ENCODE measurements at places on chromosomes 3 and 15.

GRCh38 chr3:107193116-107193515 is 184.1 kb upstream of the CCDC54 start:
- DNase-seq: no peak

GRCh38 chr3:186239321-186239720 is 122.7 kb downstream of the DGKG start:
- no peak for DNase-seq

- DNase-seq: no peak
Measured at GRCh38 chr15:68678746-68679145, 100.0 kb downstream of the CORO2B start.

- no peak for DNase-seq
Measured at GRCh38 chr15:39131609-39132008, 449.3 kb upstream of the THBS1 start.

DNA sequence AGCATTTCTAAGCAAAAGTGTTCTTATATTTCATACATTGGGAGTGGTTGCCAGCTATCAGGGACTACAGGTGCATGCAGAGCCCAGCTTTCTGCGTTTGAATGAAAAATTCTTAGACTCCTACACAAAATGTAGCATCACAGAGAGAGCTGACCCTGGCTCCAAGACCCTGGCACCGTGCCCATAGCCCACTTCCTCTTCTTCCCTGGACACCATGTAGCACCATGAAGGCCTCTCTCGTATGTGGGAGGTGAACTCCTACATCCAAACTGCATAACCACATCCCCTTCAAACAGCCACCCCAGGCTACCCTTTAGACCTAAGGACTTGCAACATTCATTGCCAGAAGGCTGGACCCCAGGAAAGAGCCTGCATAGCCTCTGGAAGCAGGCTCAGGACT is 35.8 kb upstream of the ATOSA start:
- DNase-seq: no peak

- DNase-seq: no peak
Measured at GRCh38 chr15:80925597-80926059, 64.0 kb downstream of the MESD start.

DNA sequence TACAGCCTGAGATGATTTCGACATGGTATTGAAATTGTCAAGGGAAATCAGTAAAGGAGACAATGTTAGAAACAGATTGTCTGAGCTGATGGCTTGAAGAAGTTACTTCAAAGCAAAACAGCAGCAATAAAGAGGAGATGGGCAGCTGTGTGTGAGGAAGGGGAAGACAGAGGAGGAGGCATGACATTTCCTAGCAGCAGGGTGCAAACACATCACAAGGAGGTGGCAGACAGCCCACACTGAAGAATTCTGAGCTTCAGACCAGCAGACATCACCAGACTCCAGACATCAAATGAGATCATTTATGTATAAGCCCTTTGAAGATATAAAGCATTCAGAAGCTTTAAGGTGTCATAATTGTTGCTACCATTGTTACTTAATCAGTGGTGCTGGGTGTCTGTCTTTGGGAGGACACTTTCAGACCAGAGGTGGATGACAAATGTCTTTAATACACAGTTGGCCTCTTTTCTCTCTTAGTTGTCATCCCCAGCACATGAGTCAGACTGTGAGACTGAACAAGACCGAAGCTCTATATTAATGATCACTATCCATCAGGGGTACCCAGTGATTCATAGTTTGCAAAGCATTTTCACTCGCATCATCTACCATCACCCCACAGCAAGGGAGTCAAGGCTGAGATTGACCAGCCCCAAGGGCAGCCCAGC is 203.9 kb downstream of the MINAR1 start:
- no peak for DNase-seq

GRCh38 chr3:8784676-8785435 is 15.4 kb upstream of the OXTR start:
- no peak for DNase-seq

Measured in stimulated activated CD8-positive, alpha-beta memory T cell treated with anti-CD3 and anti-CD28 coated beads, Interleukin-15, amount 100 ng/mL, for 4 hours (primary cell).